Hematopoietic multipotent progenitor cell treated with erythropoietin and hydrocortisone succinate and interleukin-3 and kit ligand, for 8 days (in vitro differentiated cells): ENCODE measurements at places on chromosomes 1 and 21.

- no peak for DNase-seq
Measured at GRCh38 chr21:33046455-33046854, 20.7 kb downstream of the OLIG2 start.

GRCh38 chr1:228927421-228927820 lies 192.1 kb downstream of the RHOU start:
- no peak for DNase-seq

DNA sequence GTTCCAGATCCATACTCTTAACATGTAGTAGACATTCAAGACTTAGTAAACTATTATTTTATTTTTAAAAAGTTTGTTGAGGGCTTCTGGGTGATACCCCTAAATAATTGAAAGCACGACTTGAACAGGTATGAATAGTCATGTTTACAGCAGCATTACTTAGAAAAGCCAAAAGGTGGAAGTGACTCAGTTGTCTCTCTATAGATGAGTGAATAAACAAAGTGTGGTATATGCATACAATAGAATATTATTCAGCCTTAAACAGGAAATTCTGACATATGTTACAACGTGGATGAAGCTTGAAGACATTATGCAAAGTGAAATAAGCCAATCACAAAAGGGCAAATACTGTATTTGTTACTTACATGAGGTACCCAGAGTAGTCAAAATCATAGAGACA lies 26.5 kb downstream of the TSNAX start:
- DNase-seq, result no peak

DNA sequence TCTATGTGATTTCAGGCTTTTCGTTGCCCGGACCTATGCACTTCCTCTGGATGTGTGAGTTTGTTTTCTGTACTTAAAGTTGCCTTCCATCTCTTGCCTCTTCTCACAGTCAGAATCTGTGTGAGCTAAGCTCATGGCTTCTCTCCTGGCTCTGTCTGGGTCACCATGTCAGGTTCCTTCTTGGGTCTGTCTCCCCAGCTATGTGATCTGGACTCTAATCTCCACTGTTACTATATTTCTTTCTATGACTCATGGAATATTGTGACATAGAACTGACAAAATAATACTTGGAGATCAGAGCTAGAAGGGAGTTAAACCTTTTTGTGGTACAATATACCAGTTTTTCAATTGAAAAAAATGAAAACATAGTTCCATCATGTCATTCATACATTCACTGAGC lies 172.7 kb upstream of the FGGY start:
- DNase-seq, result no peak

DNA sequence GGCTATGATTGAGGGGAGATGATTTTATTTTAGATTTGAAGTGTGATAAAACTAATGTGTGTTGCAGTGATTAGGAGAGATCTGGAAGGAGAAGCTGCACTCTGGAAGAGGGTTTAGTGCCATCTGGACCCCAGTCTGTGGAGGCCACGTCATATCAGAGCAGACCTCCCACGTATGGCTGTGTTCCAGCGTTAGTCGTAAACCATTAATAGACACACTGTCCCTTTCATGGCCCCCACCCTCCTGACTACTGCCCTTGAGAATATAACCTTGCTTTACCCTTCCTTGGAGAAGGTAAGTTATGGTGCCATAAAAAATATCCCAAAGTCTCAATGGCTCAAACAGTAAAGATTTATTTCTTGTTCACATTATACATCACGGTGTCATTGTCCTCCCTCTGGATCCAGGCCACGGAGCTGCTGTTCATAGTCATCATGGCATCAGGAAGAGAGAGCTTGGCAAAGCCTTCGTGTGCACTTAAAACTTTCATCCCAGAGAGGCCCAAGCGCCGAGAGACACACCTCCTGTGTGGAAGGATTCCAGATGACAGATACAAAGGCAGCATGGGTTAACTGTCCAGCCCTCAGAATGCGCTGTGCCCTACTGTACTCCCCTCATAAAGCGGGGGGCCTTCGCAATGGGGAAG lies 33.2 kb downstream of the RHOU start:
- no peak for DNase-seq

GRCh38 chr1:13819642-13820041 lies 119.7 kb downstream of the PRDM2 start:
- no peak for DNase-seq

DNA sequence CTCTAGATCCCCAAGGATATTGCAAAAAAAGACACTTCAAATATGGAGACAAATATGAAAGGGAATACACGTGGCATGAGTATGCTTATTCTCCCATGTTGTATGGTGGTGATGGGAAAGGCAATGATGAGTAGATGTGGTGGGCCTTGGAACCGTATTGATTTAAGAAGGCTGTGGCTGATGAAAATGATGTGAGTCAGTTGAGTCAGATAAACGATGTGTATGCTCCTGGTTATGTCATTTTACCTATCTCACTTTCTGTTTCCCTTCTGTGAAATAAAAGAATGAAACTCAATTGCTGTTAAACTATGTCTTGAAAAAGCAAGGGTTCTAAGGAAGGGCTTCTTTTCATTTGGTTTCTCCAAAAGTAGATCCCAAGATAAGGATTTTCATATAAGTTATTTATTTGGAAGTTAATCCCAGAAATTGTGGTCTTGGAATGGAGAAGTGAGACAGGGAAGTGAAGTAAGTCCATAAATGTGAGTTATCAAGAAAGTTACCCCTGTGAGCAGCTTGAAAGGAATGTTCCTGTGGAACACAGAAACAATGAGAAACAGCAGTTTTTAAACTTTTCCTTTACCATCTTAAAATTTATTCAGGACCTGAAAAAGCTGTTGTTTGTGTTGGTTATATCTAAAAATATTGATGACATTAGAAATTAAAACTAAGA lies 292.0 kb downstream of the DUSP10 start:
- DNase-seq, result no peak

DNA sequence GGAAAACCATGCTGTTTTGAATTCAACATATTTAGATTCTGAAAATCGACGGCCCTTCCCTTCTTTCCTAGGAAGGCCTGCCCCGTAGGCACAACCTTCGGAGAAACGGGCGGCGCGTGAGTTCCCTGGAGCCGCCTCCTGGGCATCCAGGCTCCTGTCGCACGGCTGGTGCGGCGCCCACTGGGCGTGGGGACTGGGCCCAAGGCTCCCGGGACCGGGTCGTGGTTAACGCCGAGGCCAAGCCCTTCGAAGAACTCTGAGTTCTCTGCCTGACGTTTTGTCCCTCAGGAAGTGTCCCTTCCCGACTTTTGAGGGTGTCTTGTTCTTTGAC lies 19.2 kb upstream of the TBX15 start:
- DNase-seq, result no peak

- DNase-seq, result no peak
Measured at GRCh38 chr1:170198090-170198489, 52.3 kb downstream of the NTMT2 start.

GRCh38 chr1:15703562-15703961 lies 19.4 kb downstream of the PLEKHM2 start:
- no peak for DNase-seq

GRCh38 chr1:11961230-11961629 lies 19.0 kb upstream of the MFN2 start:
- DNase-seq, result no peak

GRCh38 chr1:26998429-26999300 lies 5.2 kb downstream of the TRNP1 start:
- DNase-seq, result no peak

GRCh38 chr1:162690672-162691434 lies 58.6 kb downstream of the DDR2 start:
- DNase-seq, result no peak

- DNase-seq, result peak; percentile 60
Measured at GRCh38 chr1:156677616-156678596, 699 bp upstream of the NES start.

DNA sequence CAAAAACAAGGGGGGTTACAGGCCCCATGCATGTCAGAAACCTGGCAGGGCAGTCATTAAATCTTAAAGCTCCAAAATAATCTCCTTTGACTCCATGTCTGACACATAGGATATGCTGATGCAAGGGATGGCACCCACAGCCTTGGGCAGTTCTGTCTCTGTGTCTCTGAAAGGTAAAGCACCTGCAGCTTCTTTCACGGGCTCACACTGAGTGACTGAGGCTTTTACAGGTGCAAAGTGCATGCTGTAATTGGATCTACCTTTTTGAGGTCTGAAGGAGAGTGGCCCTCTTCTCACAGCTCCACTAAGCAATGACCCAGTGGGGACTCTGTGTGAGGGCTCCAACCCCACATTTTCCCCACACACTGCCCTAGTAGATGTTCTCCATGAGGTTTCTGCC lies 1309.0 kb upstream of the B3GALT2 start:
- DNase-seq, result no peak

GRCh38 chr21:33761441-33762036 lies 119.2 kb downstream of the ITSN1 start:
- DNase-seq, result peak; percentile 29

DNA sequence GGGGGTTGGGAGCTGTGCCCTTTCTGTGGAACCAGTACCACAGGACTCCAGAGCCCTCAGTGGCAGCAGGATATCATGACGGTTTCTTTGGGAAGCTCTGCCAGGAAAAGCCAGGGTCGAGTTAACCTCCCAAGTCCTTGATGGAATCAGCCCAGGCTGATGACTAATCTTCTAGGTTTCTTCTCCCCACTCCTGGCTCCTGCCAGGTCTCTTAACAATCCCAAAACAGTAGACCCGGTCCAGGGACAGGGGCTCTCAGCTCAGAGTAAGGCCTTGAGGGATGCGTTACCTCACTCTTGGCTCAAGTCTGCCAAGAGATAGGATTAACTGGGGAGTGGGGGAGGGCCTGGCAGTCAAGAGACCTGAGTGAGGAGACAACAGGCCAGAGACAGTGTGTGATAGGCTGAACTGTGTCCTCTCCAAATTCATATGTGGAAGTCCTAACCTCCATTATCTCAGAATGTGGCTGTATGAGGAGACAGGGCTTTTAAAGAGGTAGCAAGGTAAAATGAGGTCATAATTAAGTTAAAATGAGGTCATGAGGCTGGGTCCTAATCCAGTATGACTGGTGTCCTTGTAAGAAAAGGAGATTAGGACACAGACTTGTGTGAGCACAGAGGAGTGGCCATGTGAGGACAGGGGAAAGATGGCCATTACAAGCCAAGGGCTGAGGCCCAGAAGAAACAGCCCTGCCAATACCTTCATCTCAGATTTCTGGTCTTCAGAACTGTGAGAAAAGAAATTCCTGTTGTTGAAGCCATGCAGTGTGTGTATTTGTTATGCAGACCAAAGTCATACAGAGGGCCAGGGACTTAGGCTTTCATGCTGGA lies 95.0 kb downstream of the BEND5 start:
- no peak for DNase-seq

- DNase-seq, result no peak
Measured at GRCh38 chr1:203284411-203285123, 20.8 kb upstream of the BTG2 start.

- DNase-seq, result no peak
Measured at GRCh38 chr1:21639594-21640041, 29.5 kb downstream of the RAP1GAP start.

GRCh38 chr1:8687039-8687438 lies 130.4 kb downstream of the RERE start:
- no peak for DNase-seq
